ENCODE measurements at places on chromosomes 5 and 9. TPM values are rescaled to one million over a fixed set of nuclear protein-coding genes. Genes with fewer than 3 reads are reported as not detected.

DNA sequence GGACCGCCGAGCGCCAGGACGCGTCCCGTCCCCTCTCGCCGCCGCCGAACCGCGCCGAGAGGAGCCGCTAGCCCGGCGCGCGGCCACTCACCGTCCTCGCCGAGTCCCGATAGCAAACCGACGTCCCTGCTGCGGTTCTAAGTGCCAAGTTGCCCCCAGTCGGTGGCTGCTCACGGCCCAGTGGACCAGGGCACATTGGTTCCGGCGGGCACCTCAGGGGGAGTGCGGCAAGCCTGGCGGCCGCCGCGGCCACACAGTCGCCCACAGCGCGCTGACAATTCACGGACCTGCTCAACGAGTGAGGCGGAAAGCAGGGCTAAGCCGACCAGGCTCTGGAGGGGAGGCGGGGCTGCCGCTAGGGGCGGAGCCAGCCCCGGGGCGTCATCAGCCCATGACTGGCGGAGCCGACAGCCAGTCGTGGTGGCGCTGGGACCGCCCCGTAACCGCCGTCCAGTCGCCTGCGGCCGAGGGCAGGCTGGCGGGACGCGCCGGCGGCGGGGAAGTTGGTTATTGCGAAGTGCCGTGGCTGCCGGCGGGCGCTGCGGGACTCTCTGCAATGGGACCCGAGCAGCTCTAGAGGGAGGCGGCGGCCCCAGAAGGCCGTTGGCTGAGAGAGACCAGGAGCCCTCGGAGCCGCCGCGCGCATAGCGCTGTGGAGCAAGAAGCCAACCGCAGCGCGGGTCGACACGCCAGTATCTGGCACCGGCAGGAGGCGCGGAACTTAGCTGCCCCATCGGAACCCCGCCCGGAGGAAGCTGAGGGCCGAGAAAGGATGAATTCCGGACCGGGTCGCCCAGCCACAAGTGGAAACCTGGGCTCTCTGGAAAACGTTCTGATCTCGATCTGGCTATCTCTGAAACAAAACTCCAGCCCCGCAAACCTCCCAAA lies at the start of gene MARCHF3:
Gene MARCHF3, minus strand, starts transcription at position 300 of the 888 bp plus-strand sequence. CDS start 112,387 bp downstream, outside the sequence.
- no peaks in the 10 kb centered on the region for H3K36me3 ChIP-seq
- H3K4me1 ChIP-seq: peaks cover 15% of the 10 kb centered on the region
- peak; percentile 94 for DNase-seq
- H3K27ac ChIP-seq: peak within 1 kb of the TSS; percentile 79
- H3K4me3 ChIP-seq: peak within 1 kb of the TSS; percentile 90
- H3K27me3 ChIP-seq: peaks cover 26% of the 10 kb centered on the region

GRCh38 chr9:38334234-38334633 lies 58.3 kb upstream of the ALDH1B1 start:
- H3K27ac ChIP-seq: no peak overlapping the region
- H3K27me3 ChIP-seq: peaks cover 11% of the 10 kb centered on the region
- peaks cover 8% of the 10 kb centered on the region for H3K4me1 ChIP-seq
- DNase-seq: no peak
- no peak overlapping the region for H3K4me3 ChIP-seq
- no peaks in the 10 kb centered on the region for H3K36me3 ChIP-seq

DNA sequence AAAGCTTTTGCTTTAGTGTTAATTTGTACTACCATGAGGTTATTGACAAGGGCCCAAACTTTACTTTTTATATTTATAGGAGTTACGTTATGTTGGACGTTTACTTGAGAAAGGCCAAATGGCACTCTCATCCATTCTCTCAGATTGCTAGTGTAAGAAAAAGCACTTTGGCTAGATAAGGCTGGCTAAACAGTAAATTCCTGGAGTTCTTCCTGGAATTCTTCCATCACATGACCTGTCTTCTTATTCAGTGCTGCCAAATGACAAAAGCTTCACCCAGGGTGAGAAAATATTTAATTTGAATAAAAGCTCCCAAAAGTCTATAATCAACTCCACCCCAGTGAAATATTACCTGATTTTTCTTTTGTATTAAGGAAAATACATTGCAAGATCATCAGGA lies 1568.9 kb upstream of the ACO1 start:
- H3K4me1 ChIP-seq: no peaks in the 10 kb centered on the region
- no peak overlapping the region for H3K4me3 ChIP-seq
- H3K27me3 ChIP-seq: no peaks in the 10 kb centered on the region
- no peaks in the 10 kb centered on the region for H3K36me3 ChIP-seq

DNA sequence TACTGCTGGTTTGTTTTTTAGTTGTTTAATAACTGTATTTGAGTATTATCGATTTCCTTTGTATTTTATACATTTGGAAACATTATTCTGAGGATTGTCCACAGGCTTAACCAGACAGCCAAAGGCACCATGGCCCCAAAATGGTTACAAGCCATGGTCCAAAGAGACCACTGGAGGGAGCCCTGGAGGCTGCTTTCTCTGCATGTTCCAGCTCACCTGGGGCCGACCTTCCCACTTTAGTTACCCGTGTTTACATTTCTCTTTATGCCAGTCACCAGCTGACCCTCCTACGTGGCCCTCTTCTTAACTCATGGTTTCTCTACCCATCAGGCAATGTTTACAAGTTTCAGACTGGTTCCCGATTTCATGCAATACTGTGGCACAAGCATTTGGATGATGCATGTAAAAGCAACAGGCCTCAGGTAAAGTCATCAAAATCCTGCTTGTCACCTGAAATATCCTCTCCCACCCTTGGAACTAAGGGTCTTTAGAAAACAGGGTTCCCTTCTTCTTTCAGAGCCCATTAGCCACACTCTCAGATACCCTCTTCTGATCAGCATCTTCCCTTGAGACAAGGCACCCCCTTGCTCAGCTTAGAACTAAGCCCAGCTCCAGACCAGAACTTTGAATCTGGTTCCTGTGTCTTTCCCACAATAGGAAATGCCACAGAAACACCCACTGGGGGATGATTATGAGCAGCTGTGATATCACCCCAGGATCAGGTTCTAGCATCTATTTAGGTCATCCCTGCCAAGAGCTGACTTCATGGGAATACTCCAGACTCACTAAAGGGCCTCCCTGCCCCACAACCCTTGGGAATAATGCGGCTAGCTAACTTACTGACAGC lies 49.9 kb upstream of the GARNL3 start:
- H3K4me1 ChIP-seq: no peaks in the 10 kb centered on the region
- no peaks in the 10 kb centered on the region for H3K36me3 ChIP-seq
- H3K4me3 ChIP-seq: no peak overlapping the region
- H3K27me3 ChIP-seq: peaks cover 4% of the 10 kb centered on the region
- no peak overlapping the region for H3K27ac ChIP-seq
- peak; percentile 76 for DNase-seq

- H3K27me3 ChIP-seq: no peaks in the 10 kb centered on the region
- no peak for DNase-seq
- H3K36me3 ChIP-seq: peaks cover 18% of the 10 kb centered on the region
- no peak overlapping the region for H3K27ac ChIP-seq
- no peak overlapping the region for H3K4me3 ChIP-seq
- H3K4me1 ChIP-seq: peaks cover 14% of the 10 kb centered on the region
These were observed 30.6 kb downstream of the KDM4C start for GRCh38 chr9:6788162-6789016.

DNA sequence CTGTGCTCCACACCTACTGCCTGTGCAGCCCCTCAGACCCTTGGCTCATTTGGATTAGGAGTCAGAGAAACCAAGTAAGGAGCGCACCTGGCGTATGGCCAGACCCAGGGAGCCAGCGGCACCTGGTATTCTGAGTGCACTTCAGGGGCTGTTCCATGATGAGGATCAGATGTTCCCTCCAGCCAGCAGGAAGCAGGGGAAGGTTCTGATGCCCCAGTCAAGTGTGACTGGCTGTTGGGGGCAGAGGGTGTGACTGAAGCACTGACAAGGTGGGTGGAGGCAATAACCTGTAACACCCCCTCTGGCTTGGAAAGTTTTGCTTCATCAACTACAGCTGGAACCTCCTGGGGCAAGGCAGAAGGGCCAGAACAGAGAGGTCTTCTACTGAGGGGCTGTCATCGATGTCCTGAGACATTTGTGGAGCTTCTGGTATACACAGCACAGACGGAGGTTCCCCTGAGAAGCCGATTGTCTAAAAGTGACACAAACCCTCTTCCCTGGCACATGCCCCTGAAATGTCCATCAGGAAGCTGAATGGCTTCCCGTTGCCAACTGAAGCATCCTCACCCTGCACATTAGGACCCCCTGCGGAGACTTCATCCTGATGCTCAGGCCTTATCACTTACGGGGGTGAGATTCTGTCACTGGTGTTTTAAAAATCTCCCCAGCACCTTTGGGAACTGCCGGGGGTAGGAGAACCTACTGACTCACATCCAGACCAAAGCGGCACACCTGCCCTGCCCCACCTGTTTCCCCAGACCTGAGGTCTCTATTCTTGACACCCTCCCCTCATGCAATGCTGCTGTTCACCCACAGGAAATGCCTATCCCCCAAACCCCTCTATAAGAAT lies 21.1 kb downstream of the TRAF1 start:
- H3K27me3 ChIP-seq: no peaks in the 10 kb centered on the region
- H3K4me3 ChIP-seq: peak overlapping the region; percentile 20
- DNase-seq: peak; percentile 58
- H3K27ac ChIP-seq: peak overlapping the region; percentile 88
- H3K4me1 ChIP-seq: peaks cover 90% of the 10 kb centered on the region

DNA sequence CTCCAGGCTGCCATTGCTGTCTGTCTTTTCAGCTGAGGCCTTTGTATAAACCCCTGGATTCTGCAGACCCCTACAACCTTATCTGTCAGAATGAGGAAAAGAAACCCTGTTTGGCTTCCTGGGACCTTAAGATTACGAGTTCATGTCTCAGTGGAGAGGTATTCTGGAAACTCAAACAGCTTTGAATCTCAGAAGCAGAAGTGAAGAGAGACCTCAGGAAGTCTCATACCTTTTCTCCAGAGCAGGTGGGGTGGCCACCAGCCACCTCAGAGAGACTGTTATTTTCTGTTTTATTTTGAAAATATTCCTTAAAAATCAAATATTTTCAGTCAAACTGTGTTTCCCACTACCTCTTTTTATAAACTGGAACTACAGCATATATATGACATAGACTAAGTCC lies 457.5 kb downstream of the TMEM232 start:
- H3K27ac ChIP-seq: no peak overlapping the region
- H3K4me3 ChIP-seq: no peak overlapping the region
- no peaks in the 10 kb centered on the region for H3K27me3 ChIP-seq
- no peak for DNase-seq
- H3K4me1 ChIP-seq: no peaks in the 10 kb centered on the region

SLCO4C1 gene
- total RNA-seq: 0.76 TPM

FOXD4L5 gene
- 0.16 TPM for total RNA-seq
